IPS-NIHi11 (cell line): ENCODE measurements at places on chromosomes 3 and 15.
A peak's percentile ranks its signal among the peaks of the same experiment; 100 is the strongest.

GRCh38 chr3:149547413-149547812 lies 72.9 kb downstream of the TM4SF4 start:
- no peak for DNase-seq

DNA sequence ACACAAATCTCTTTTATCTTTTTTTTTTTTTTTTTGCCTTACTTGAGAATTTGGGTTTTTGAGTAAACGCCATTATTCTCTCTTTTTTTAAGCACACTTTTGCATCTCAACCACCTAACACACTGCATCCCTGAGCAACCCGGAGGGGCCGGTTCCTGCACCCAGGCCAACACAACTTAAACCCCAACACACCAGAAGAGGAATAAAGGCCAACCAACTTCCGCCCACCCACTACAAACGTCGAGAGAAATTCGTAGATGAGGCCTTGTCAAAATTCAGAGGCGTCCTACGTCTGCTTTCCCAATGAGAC lies 389 bp upstream of the CCNB2 start:
- DNase-seq = no peak

DNA sequence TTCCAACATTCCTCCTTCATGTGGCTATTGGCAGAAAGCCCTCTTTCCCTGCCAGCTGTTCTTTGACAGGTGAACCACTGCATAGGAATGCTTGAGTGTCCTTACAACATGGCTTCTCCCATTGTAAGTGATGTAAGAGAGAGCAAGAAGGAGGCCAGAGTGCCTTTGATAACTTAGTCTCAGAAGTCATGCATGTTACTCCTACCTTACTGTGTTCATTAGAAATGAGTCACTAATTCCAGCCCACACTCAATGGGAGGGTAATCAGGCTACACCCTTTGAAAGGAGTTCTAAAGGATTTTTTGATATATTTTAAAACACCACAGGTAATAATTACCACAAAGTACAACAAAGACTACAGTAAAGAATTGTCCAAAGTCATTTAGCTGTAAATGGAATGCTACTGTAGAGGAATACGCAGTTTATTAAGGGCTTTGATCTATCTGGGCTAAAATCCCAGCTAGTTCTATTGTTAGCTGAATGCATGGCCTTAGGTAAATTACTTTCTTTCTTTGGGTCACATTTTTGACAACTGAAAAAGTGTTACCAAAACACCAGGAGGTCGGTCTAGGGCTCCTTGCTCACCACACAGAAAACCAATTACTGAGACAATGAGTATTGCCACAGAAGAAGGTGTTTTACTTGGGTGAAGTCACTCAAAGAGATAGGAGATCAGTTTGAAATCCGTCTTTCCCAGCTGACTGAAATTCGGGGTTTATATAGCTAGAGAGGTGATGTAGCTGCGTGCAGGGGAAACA lies 154.9 kb downstream of the GRM7 start:
- no peak for DNase-seq

- DNase-seq = no peak
Measured at GRCh38 chr3:70273492-70273891, 38.9 kb downstream of the MDFIC2 start.

DNA sequence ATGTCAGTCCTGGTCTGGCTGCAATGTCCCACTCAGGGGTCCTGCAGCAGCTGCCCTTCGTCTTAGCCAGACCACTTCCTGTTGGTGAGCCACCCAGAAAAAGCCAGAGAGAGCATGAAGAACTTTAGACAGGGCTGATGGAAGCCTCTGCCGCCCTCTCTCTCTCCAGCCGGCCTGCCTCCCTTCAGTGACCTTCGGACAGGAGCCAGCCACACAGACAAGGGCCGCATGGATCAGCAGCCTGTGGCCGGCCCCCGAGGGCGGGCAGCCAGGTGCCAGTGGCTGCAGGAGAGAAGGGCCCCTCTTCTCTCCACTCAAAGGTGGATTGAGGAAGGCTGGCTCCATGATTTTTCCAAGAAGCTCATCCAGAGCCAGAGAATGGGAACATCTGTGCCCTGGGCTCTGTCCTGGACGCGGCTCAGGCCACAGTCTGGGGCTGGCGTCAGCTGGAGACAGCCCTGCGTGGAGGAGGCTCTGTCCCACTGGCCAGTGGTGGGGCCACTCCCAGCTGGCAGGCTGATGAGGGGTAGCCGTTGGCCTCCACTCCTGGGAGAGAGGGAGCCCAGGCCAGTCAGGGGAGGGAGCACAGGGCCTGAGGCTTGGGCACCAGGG lies 42.9 kb downstream of the ISG20 start:
- no peak for DNase-seq

DNA sequence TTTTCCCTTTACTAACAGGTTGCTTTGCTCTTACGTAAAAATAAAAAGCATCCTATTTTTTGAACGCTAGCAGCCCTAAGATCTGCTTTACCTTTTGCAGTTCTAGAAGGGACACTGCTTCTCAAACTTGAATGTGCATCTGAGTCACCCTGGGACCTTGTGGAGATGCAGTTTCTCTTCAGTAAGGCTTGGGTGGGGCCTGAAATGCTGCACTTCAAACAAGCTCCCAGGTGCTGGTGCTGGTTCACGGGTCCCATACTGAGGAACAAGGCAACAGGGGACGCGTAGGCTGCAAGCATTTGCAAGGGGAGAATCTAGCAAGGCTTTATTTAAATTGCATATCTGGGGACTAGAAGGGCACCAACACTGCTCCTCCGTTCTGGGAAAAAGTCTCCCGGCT lies 30.0 kb downstream of the MB21D2 start:
- DNase-seq = no peak

- no peak for DNase-seq
Measured at GRCh38 chr15:99114511-99115299, 9.8 kb downstream of the SYNM start.

GRCh38 chr3:49699281-49699979 lies 10.1 kb downstream of the RNF123 start:
- no peak for DNase-seq

DNA sequence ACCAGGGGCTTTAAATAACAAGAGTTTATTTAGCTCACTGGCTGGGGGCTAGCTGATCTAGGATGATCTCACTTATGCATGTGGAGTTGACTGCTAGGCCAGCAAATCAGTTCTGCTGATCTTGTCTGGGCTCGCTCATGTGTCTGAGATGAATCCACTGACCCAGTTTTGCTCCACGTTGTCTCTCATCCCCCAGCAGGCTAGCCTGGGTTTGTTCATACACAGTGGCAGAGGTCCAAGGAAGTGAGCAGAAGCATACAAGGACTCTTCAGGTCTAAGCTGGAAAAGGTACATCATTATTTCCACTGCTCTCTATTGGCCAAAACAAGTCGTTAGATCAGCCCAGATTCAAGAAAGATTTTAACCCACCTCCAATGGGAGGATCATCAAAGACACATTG lies 238.0 kb downstream of the PLCL2 start:
- no peak for DNase-seq

DNA sequence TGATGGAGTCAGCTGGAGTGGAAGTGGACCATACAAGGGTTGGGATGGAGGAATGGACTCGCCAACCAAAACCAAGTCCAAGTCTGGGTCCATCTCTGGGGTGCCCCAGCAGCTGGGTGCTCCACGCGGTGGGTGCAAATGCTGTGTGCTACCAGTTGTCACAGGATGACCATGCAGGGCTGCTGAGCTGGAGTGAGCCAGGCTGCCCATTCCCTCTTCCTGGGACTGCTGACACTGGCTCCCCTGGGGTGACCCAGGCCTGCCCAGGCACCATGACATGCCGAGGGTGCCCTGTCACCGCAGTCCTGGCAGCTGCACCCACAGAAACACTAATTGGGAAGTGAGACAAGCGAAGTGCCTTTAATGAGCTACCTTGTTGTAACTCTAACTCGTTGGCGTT lies 140.2 kb downstream of the TPRA1 start:
- DNase-seq = no peak

GRCh38 chr15:25799906-25800700 lies 63.0 kb downstream of the ATP10A start:
- no peak for DNase-seq

- peak; percentile 37 for DNase-seq
Measured at GRCh38 chr15:36544518-36545466, 34.6 kb upstream of the CDIN1 start.
